Smooth muscle cell of the umbilical artery (primary cell): ENCODE measurements at places on chromosomes 16 and 17. TPM values are rescaled to one million over a fixed set of nuclear protein-coding genes. Genes with fewer than 3 reads are reported as not detected.

The SMPD3 gene
- not detected in 2 replicates for total RNA-seq

The P2RX5 gene
- total RNA-seq = 2.5 and 2.7 TPM in 2 replicates

The GSDMA gene
- total RNA-seq = not detected in 2 replicates

The ANKRD40CL gene
- not detected in 2 replicates for total RNA-seq

The CDYL2 gene
- 4.2 and 8.5 TPM in 2 replicates for total RNA-seq

The SEZ6L2 gene
- total RNA-seq = 18.4 and 37.0 TPM in 2 replicates

The CLEC18A gene
- 0.32 and 1.5 TPM in 2 replicates for total RNA-seq

The TEKT5 gene
- total RNA-seq = not detected in 2 replicates

The TENT4B gene
- 9.2 and 13.0 TPM in 2 replicates for total RNA-seq

The NPIPA2 gene
- total RNA-seq = 0.59 TPM in 1 of 2 replicates, not detected in the other

The TPSB2 gene
- not detected in 2 replicates for total RNA-seq

The IKZF3 gene
- not detected in 2 replicates for total RNA-seq

The NUPR1 gene
- total RNA-seq = 4.5 and 5.4 TPM in 2 replicates

The SRCIN1 gene
- 0.05 TPM in 1 of 2 replicates, not detected in the other for total RNA-seq

The KRTAP4-1 gene
- total RNA-seq = not detected in 2 replicates

The OMG gene
- total RNA-seq = not detected in 2 replicates

The CES5A gene
- not detected in 2 replicates for total RNA-seq

The TMEM220 gene
- total RNA-seq = 0.69 and 1.2 TPM in 2 replicates

The INCA1 gene
- total RNA-seq = 0.18 TPM in 1 of 2 replicates, not detected in the other

The TBX21 gene
- not detected in 2 replicates for total RNA-seq

The SPATA32 gene
- not detected in 2 replicates for total RNA-seq

The KCNG4 gene
- not detected in 2 replicates for total RNA-seq

The USP6 gene
- total RNA-seq = under 0.01 and 0.05 TPM in 2 replicates

The CBLN1 gene
- total RNA-seq = not detected in 2 replicates

The MYH1 gene
- under 0.01 and 0.09 TPM in 2 replicates for total RNA-seq

The PLLP gene
- total RNA-seq = not detected in 2 replicates

The PLA2G10 gene
- not detected in 2 replicates for total RNA-seq

The RBFOX1 gene
- not detected in 2 replicates for total RNA-seq

The PIPOX gene
- total RNA-seq = 1.5 and 1.7 TPM in 2 replicates

The LPO gene
- total RNA-seq = 0.59 TPM in 1 of 2 replicates, not detected in the other

The TVP23C gene
- 45.7 and 45.8 TPM in 2 replicates for total RNA-seq

The NT5M gene
- total RNA-seq = 1.5 and 2.6 TPM in 2 replicates

The SARM1 gene
- total RNA-seq = 16.6 and 21.8 TPM in 2 replicates

The TERB1 gene
- total RNA-seq = under 0.01 TPM in 1 of 2 replicates, not detected in the other

The ALOX15B gene
- total RNA-seq = not detected in 2 replicates

The GRAPL gene
- total RNA-seq = not detected in 2 replicates
